ENCODE measurements at places on chromosomes 1 and 21.

GRCh38 chr1:3940081-3940753 is 40.1 kb upstream of the C1orf174 start:
- no peak for DNase-seq

GRCh38 chr1:182680901-182681567 is 3.4 kb downstream of the RGS8 start:
- no peak for DNase-seq

- peak; percentile 11 for DNase-seq
These were observed at the start of gene SLC35F3 for GRCh38 chr1:233904633-233905415. Gene SLC35F3, plus strand, starts transcription at chr1:233904676.

- no peak for DNase-seq
These were observed 98.3 kb downstream of the PIGK start for GRCh38 chr1:77120950-77121349.

GRCh38 chr1:201503397-201504176 is 3.3 kb downstream of the CSRP1 start:
- no peak for DNase-seq

DNA sequence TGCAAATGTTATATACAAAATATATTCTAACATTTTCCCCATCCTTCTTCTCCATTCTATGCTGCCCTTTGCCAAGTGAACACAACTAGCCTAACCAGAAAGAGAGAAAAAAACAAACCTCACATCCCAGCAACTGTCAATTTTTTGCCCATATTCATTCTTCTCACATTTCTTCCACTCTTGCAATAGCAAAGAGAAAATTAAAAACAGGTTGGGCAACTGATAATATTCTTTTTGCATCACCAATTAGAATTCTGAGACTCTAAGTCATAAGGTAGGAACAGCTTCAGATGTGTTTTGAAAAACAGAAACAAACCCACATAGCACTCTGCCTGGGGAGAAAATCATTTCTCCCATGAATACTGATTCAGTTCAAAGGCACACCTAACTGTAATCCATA is 25.2 kb upstream of the EXO1 start:
- DNase-seq, result no peak

DNA sequence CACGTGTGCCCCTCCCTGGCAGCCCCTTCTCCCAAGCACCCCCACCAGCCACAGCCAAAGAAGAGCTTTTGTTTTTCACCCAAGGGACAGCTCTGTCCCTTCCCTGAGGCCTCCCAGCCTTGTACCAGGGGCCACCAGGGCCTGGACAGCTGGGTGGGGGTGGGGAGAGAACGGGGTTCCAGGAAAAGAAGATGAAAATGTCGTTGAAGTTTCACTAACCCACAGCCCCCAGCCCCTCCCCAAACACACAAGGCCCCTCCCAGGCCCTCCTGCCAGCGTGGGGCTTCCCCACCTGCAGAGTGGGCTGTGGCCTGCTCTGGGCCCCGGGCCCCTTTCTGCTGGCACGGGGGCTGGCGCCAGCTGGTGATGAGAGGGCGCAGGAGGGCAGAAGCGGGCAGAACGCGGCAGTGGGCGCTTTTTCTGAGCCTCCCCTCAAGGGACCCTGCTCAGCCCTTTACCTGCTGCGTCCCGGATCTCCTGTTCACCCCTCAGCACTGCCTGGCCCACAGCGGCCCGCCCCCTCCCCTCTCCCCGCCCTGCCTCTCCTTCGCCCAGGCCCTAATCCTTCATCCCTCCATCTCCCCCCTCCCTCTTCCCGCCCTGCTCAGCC is 5.5 kb upstream of the ANKRD65 start:
- peak; percentile 40 for DNase-seq

DNA sequence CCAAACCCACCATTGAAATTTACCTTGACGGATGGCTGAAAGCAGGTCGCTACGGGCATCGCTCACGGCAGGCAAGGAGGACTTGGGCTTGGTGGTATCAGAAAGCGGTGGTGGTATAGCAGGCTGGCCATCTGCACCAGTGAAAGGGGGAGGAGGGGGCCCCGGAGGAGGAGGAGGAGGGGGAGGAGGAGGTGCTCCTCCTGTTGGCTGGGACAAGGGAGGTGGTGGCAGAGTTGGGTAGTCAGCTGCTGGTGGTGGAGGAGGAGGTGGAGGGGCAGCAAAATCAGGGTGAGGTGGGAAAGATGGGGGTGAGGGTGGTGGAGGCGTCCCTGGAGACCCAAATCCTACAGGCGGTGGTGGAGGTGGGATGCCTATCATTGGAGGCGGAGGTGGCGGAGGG is 17.2 kb downstream of the GPR3 start:
- DNase-seq, result no peak

GRCh38 chr1:61043010-61043820 is 39.1 kb upstream of the NFIA start:
- DNase-seq, result peak; percentile 90

DNA sequence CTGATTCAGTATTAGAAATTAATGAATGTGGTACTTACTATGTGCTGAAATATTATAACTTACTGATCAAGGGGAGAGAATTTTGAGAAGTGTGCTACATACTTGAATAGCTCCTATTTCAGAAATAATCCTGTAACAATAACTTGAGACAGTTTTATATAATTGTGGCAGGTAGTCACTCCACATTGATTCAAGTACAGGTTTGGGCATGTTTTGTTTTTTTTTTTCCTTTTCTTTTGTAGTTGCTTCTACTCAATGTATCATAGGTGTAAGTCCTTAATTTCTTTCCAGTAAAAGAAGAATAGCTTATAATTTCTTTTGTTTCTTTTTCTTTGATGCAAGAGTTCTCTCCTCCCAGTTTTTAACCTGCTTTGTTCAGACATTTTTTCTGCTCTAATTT is 86.1 kb upstream of the ADGRL2 start:
- DNase-seq, result no peak

DNA sequence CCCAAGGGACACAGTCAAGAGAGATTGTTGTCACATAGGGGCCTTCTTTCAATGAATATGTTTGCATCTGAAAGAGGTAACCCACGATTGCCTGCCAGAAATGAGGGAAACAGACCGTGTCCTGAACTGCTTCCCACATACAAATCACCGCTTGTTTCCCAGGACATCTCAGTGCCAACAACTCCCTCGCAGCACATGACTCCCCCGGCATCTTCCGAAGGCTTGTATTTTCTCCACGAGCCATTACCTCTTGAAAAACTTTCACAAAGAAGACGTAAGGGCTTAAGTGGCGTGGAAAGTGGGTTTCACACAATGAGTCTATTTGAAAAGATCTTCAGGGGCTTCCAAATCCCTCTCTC is 31.6 kb upstream of the PDE9A start:
- DNase-seq, result no peak

DNA sequence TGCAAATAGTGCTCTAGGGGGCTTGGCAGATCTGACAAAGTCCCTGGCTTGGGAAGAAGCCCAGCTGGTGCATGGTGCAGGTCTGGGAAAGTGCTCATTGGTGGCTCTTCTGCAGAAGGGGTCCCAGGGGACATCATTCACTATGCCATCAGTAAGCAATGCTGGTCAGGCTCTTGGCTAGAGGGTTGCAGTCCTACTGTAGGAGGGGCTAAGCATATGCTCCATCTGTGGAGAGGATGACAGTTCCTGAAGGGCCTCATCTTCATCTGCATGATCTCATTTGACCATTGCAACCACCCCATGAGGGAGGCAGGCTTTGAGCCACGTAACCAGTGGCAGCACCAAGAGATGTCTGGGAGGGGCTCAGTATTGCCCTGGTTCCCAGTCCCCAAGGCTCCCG is 31.5 kb upstream of the VASH2 start:
- no peak for DNase-seq

- no peak for DNase-seq
These were observed 13.0 kb downstream of the INAVA start for GRCh38 chr1:200907611-200908097.

GRCh38 chr1:47323599-47324031 is 9.7 kb upstream of the STIL start:
- DNase-seq, result no peak

- peak; percentile 76 for DNase-seq
These were observed 27.8 kb upstream of the CD84 start for GRCh38 chr1:160607011-160607671.

DNA sequence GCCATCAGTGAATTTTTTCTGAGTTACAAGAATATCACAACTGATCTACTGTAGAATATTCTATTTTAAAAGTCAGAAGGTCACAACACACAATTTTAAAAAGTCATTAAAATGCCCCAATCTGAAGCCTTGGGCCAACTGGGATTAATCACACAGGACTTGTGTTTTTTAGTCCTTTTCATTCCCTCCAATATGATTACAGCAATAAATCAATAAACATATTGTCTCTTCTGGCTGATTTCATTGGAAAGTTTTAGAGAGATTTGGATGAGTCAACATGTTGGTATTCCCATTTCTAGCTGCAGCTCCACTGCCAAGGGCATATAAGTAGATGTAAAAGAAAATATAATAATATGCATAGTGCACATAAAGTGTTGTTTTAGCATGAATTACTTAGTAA is 85.8 kb downstream of the NIBAN1 start:
- no peak for DNase-seq

GRCh38 chr1:207812778-207813511 is 61.1 kb downstream of the CD46 start:
- no peak for DNase-seq

DNA sequence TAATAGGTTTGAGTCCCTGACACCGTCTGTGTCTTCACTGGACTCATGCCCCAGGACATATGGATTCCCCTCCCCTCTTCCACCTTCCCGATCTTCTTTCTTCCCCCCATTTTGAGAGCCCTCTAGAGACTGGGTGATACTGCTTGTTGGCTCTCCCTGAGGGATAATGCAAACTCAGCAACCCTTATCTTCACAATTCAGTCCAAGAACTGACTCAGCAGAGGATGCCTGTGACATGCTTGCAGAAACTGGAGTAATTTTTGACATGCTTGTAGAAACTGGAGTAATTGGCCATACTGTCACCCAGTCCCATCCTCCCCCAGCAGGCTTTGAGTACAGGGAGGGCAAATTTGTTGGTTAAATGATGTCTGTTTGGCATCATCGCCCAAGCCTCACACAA is 127.6 kb upstream of the CTTNBP2NL start:
- DNase-seq, result no peak

DNA sequence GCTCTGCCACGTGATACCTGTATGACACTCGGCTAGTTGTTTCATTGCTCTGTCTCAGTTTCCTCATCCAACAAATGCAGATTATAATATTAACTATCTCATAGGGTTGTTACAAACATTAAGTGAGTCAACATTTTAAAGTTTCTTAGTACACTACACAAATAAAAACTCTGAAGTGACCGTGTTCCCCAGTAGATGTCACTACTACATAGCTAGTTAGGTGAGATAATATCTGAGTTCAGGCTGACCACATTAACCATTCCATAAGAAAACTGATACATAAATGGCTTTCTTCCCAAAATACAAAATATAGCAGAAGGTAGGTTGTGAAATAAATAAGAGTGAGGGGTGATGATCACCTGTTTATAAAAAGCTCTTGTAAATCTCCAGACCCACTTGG is 214.1 kb downstream of the NUF2 start:
- no peak for DNase-seq

DNA sequence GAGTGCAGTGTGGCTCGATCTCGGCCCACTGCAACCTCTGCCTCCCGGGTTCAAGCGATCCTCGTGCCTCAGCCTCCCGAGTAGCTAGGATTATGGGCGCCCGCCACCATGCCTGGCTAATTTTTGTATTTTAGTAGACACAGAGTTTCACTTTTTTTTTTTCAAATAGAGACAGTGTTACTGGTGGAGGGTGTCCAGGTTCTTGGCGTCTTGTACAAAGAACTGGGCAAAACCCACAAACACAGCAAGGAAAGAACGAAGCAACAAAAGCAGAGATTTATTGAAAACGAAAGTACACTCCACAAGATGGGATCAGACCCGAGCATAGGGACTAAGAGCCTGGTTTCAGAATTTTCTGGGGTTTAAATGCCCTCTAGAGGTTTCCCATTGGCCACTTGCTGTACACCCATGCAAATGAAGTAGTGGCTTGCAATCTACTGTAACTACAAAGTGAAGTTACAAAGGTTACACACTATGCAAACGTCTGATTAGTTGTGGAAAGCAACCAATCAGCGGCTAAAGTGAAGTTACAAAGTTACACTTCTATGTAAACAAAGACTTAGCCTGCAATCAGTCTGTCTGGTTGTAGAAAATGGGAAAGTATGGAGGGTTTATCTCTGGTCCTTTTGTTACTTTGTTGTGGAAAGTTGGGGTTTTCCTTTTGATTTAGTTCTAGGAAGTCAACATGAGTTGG is 199.1 kb downstream of the DYRK1A start:
- DNase-seq, result no peak

DNA sequence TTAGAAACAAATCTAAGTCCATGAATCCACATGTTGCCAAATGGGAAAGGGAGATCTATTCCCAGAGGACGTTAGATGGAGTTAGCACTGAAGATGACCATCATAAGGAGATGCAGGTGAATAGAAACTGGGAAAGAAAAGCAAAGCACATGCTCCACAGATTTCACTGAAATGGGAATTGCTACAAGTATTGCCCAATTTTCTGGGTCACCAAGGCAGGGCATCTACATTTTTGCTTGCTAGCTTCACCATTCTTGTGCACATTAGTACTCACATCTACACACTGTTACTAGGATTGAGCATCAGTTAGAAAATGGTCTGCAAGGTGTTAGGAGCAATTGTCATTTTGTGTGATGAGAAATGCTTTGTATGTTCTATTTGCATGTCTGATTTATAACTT is 99.1 kb downstream of the JAK1 start:
- no peak for DNase-seq

DNA sequence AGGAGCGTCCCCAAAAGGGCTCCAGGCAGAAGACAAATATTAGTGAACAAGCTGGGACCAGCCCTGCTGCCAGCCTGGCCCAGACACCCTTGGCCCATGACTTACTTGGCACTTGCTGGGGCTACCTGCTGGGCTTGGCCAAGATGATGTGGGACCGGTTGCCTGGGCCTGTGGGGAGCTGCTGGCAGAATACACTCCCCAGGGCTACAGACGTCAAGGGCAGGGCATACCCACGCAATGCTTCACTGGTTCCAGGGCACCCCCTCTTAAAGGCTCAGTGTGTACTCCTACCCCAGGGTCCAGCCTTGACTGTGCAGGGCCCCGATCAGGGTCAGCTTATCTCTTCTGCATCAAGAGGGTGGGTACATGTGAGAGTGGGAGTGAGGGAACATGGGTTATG is 106.5 kb upstream of the SLC2A1 start:
- no peak for DNase-seq

DNA sequence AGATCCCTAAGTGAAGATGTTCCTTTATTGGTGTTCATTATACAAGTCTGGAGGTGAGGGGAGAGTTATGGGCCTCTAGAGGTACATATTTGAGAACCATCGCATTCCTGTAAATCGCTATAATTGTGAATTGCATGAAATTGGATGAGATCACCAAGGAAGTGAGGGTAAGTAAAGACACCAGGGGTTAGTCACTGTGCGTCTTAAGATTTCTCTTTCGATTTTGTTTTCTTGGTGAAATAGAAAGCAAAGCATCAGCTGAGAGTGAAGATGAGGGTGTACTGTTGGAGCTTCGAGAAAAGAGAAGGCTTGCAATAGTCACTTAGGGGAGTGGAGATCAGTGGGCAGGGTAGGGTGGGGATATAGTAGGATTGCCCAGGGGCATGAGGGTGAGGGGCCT is 82.1 kb downstream of the RAVER2 start:
- DNase-seq, result no peak

GRCh38 chr1:113444857-113445256 is 54.5 kb downstream of the MAGI3 start:
- no peak for DNase-seq

Data from activated CD8-positive, alpha-beta T cell treated with anti-CD3 and anti-CD28 coated beads for 36 hours (primary cell).